Activated naive CD4-positive, alpha-beta T cell treated with anti-CD3 and anti-CD28 coated beads, Interleukin-2, amount 50 U/mL, for 16 hours (primary cell): ENCODE measurements at places on chromosomes 11 and 22.

GRCh38 chr11:83033972-83034672 lies 37.6 kb downstream of the RAB30 start:
- no peak for DNase-seq

- DNase-seq, result no peak
Measured at GRCh38 chr22:32355760-32356159, 1.9 kb upstream of the RFPL3 start.

DNA sequence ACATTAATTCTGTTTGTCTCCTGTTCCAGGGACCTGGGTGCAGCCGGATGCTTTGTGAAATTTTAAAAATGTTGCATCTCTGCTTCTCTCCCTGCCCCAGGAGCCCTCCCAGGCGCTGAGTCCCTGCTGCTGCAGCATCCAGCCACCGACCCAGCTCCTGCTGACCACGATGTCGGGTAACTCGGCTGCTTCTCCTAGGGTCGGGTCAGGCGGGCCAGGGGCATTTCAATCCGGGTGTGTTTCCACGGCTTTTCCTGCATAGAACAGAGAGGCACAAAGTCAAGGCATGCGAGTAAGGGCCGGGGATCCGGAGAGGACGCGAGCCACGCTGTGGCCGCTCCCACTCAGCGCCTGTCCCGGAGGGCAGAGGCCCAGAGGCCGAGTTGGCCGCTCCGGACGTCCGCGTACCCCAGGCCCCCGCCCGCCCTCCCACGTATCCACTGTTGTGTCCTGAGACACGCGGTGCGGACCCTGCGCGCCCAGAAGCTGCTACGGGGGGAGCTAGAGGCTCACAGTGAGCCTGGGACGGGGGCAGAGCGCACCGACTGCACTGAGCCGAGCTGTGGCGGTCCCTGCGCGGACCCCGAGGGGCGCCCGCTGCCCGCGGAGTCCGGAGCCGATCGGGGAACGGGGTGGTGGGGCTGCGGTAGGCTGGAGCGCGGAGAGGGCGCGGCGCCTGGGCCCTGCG lies at the start of gene POU2AF3:
Gene POU2AF3, plus strand, starts transcription at position 134 of the 688 bp plus-strand sequence. Its CDS starts 36 bp downstream, at position 170.
- no peak for DNase-seq

- no peak for DNase-seq
Measured at GRCh38 chr22:48894064-48894671, 933.5 kb downstream of the BRD1 start.

DNA sequence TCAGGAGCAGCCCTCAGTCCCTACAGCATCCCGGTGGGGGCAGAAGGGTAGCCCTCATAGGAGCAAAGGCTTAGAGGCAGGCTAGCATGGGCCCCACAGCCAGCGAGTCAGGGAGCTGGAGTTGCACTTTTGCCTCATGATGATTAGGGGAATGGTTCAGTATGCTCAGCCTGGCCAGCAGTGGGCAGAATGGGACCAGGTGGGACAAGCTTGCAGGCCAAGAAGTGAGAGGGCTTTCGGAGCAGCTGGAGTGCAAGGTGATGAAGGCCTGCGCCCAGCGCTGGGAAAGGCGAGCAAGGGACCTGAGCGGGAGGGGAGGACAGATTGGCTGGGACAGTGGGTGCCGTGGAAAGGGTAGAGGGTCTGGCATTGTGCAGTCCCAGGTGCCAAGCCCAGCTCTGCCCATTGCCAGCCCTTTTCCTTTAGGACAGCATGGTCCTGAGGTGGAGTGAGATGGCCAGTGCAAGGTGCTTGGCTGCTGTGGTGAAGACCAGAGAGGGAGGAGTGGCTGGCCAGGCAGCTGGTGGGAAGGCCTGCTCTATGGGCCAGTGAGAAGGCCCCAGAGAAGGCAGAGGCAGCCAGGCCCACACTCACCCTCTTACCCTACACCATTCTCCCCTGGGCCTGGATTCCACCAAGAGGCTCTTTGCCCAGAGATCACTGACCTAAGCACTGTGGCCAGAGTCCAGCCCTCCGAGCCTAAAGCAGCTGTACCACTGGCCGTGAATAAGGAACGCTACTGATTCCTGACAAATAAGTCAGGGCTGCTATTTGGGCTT lies 47.9 kb upstream of the SUSD2 start:
- no peak for DNase-seq

- no peak for DNase-seq
Measured at GRCh38 chr11:109726061-109726460, 304.1 kb downstream of the C11orf87 start.

GRCh38 chr11:120668537-120668936 lies 157.0 kb downstream of the GRIK4 start:
- DNase-seq, result no peak

DNA sequence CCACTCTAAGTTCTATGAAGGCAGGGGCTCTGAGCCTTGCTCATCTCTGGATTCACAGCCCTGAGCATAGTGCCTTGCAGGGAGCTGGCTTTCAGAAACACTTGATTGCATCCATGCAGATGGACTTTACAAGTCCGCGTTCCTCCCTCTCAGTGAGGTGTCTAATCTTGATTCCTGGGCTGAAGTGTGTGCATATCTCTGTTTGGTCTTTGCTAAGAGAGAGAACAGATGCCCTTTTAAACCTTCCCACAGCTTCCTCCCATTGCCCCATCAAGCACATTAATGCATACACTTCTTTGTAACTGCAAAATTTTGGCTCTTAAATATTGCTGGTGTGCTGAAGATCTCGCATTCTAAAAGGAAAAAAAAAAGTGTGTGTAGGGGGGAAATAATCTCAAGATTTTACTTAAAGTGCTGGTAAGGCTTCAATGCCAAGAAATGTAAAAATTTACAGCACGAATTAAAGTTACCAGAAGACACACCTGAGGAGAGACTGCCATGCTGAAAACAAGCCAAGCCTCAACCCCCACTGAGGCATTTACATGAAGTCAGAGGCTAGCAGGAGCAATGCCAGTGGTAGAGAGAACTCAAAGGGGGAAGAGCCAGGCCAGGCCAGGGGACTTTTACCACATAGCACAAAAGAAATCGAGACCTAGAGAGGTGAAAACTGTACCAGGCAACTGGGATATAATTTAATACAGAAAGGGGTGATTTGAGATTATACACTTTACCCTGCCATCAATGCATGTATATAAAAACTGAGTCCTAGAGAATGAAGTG lies 492.1 kb downstream of the SOX6 start:
- DNase-seq, result no peak

DNA sequence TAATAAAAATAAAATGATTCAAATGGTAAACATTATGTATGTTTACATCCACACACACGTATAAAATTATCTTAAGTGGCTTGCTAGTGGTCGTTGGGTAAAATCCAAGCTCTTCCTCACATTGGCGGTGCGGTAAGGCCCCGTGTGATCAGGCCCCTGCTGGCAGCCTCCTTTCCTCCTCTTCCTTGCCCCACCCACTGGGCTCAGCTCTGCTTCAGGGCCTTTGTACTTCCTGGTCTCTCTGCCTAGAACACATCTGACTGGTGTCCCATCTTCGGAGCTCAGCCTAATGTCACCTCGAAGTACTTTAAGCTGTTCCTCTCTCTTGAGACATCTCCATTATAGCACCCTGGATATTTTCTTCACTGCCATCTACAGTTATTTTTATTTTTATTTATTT lies 52.8 kb downstream of the OSBP2 start:
- DNase-seq, result no peak

- peak; percentile 55 for DNase-seq
Measured at GRCh38 chr11:3855808-3856491, 486 bp downstream of the STIM1 start.

GRCh38 chr11:96713301-96713700 lies 323.5 kb downstream of the JRKL start:
- no peak for DNase-seq
